ENCODE measurements at places on chromosomes 4 and X. TPM values are rescaled to one million over a fixed set of nuclear protein-coding genes. Genes with fewer than 3 reads are reported as not detected.

Gene PRKG2
- polyA plus RNA-seq, result 1.8 TPM

Gene ASB5
- 59.0 TPM for polyA plus RNA-seq

Gene TSPAN7
- 99.3 TPM for polyA plus RNA-seq

Gene SSX4
- polyA plus RNA-seq, result not detected

Gene PABPC1L2B
- not detected for polyA plus RNA-seq

Gene ADGRG2
- polyA plus RNA-seq, result 13.0 TPM

Gene HMGB2
- 209 TPM for polyA plus RNA-seq

Gene POLN
- 2.2 TPM for polyA plus RNA-seq

Gene NEXMIF
- 0.22 TPM for polyA plus RNA-seq

Gene PPP3CA
- polyA plus RNA-seq, result 36.1 TPM

Gene NWD2
- polyA plus RNA-seq, result 0.01 TPM

Gene ZMAT1
- polyA plus RNA-seq, result 4.1 TPM

Gene CT45A10
- not detected for polyA plus RNA-seq

Gene FOXR2
- polyA plus RNA-seq, result not detected

Gene RAI2
- polyA plus RNA-seq, result 8.3 TPM

Gene GPRASP2
- polyA plus RNA-seq, result 20.4 TPM

Gene GABRG1
- not detected for polyA plus RNA-seq

Gene GAB1
- polyA plus RNA-seq, result 21.5 TPM

Gene FBXO8
- polyA plus RNA-seq, result 12.0 TPM

Gene GABRE
- polyA plus RNA-seq, result 50.9 TPM

Gene CXCL9
- 0.05 TPM for polyA plus RNA-seq

Gene RRH
- polyA plus RNA-seq, result 0.13 TPM

Gene IL21
- polyA plus RNA-seq, result not detected

Gene HELT
- not detected for polyA plus RNA-seq

Gene DGKK
- polyA plus RNA-seq, result not detected

Gene TMEM156
- polyA plus RNA-seq, result 0.09 TPM

Gene KDR
- 41.0 TPM for polyA plus RNA-seq

Gene ARHGAP24
- polyA plus RNA-seq, result 39.8 TPM

Gene PNMA5
- not detected for polyA plus RNA-seq

Gene ZNF330
- polyA plus RNA-seq, result 35.2 TPM

Gene SPIN3
- 11.2 TPM for polyA plus RNA-seq

Gene CT55
- polyA plus RNA-seq, result 0.39 TPM

Gene CFI
- 6.8 TPM for polyA plus RNA-seq

Gene GPC4
- 94.9 TPM for polyA plus RNA-seq

Gene SUPT20HL1
- polyA plus RNA-seq, result not detected

Gene FRMD7
- 0.06 TPM for polyA plus RNA-seq

Gene IDH3G
- 49.7 TPM for polyA plus RNA-seq

Gene ANXA10
- polyA plus RNA-seq, result not detected

Gene NFKB1
- polyA plus RNA-seq, result 21.6 TPM

Gene TMEM271
- polyA plus RNA-seq, result 0.32 TPM

Gene USP51
- polyA plus RNA-seq, result 3.6 TPM

Gene NAP1L2
- 1.9 TPM for polyA plus RNA-seq

Gene OPRPN
- polyA plus RNA-seq, result not detected

Gene PTPN13
- 4.8 TPM for polyA plus RNA-seq

Gene PPAT
- polyA plus RNA-seq, result 11.9 TPM

Gene EREG
- polyA plus RNA-seq, result 0.13 TPM

Gene PHOX2B
- 0.05 TPM for polyA plus RNA-seq

Gene MMRN1
- polyA plus RNA-seq, result 8.2 TPM

Gene CXCL1
- not detected for polyA plus RNA-seq

Gene GUCY1B1
- polyA plus RNA-seq, result 23.2 TPM

Gene NPFFR2
- polyA plus RNA-seq, result 1.1 TPM

Gene VCX3B
- 0.12 TPM for polyA plus RNA-seq

Gene PDE6B
- 10.4 TPM for polyA plus RNA-seq

Gene ZNF275
- 9.2 TPM for polyA plus RNA-seq

Data from muscle of leg (tissue), 16 donors.